ENCODE measurements at places on chromosomes 1 and 21.

- DNase-seq: no peak
Observed at GRCh38 chr1:205975387-205975998, 27.7 kb downstream of the RAB7B start.

DNA sequence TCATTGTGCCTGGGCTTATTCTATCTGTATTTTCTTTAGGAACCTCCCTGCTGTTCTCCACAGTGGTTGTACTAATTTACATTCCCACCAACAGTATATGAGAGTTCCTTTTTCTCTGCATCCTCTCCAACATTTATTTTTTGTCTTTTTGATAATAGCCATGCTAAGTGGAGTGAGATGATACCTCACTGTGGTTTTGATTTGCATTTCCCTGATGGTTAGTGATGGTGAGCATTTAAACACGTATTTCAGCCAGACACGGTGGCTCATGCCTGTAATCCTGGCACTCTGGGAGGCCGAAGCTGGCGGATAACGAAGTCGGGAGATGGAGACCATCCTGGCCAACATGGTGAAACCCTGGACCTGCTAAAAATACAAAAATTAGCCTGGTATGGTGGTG is 57.9 kb downstream of the SLAMF6 start:
- DNase-seq: no peak

- no peak for DNase-seq
Observed at GRCh38 chr21:21997390-21998333, 999.5 kb downstream of the NCAM2 start.

GRCh38 chr1:178506669-178507068 is 6.2 kb upstream of the TEX35 start:
- no peak for DNase-seq
